ENCODE measurements at places on chromosomes 1 and 21. TPM values are rescaled to one million over a fixed set of nuclear protein-coding genes. Genes with fewer than 3 reads are reported as not detected.

Gene RGS5
- total RNA-seq = 24.1 TPM

Gene MCOLN3
- 0.75 TPM for total RNA-seq

Gene SPATA21
- not detected for total RNA-seq

Gene ENTREP3
- 51.1 TPM for total RNA-seq

Gene S100A12
- not detected for total RNA-seq

Gene RPTN
- 0.09 TPM for total RNA-seq

Gene LCE1B
- total RNA-seq = not detected

Gene DLGAP3
- 1.6 TPM for total RNA-seq

Gene RGS13
- total RNA-seq = not detected

Gene BPNT1
- 25.9 TPM for total RNA-seq

Gene TRIM67
- total RNA-seq = 1.1 TPM

Gene UAP1
- 88.8 TPM for total RNA-seq

Gene ZNF281
- total RNA-seq = 39.3 TPM

Gene SELL
- 1.5 TPM for total RNA-seq

Gene PODN
- 1.9 TPM for total RNA-seq

Gene CYP4B1
- total RNA-seq = not detected

Gene IL22RA1
- total RNA-seq = not detected

Gene TRIM17
- 1.5 TPM for total RNA-seq

Gene FTCD
- 2.0 TPM for total RNA-seq

Gene ASAP3
- 32.1 TPM for total RNA-seq

Gene CFAP126
- not detected for total RNA-seq

Gene CHD5
- total RNA-seq = 0.14 TPM

Gene S100B
- total RNA-seq = 1.0 TPM

Gene IFNLR1
- total RNA-seq = 0.94 TPM

Gene GPX7
- total RNA-seq = 5.7 TPM

Gene PGBD5
- 14.7 TPM for total RNA-seq

Gene ADORA1
- 5.7 TPM for total RNA-seq

Gene RNF186
- total RNA-seq = not detected

Gene PADI2
- total RNA-seq = 0.48 TPM

Gene FMO3
- not detected for total RNA-seq

Gene PAPPA2
- total RNA-seq = 21.5 TPM

Gene DNASE2B
- total RNA-seq = not detected

Gene RGS8
- total RNA-seq = 0.12 TPM

Gene LRRC52
- total RNA-seq = not detected

Gene MEGF6
- total RNA-seq = 10.9 TPM

Gene BEND5
- total RNA-seq = 2.7 TPM

Gene THEM5
- not detected for total RNA-seq

Gene CATSPERE
- total RNA-seq = 1.1 TPM

Gene LMX1A
- not detected for total RNA-seq

Gene MEX3A
- total RNA-seq = 32.9 TPM

Gene SH2D1B
- not detected for total RNA-seq

Gene DEDD
- total RNA-seq = 40.9 TPM

Gene RPS6KA1
- 11.8 TPM for total RNA-seq

Gene PARP1
- total RNA-seq = 49.8 TPM

Gene PRDM16
- total RNA-seq = 1.5 TPM

Gene OR2T29
- total RNA-seq = not detected

Gene GPR157
- total RNA-seq = 5.4 TPM

Gene SYCP1
- total RNA-seq = not detected

Gene CTSE
- total RNA-seq = not detected

Gene OVAAL
- not detected for total RNA-seq

Gene LAMB3
- 6.1 TPM for total RNA-seq

Gene TNFAIP8L2
- not detected for total RNA-seq

Gene LENEP
- total RNA-seq = not detected

Gene RUNX3
- total RNA-seq = 2.5 TPM

Gene SYT14
- 6.1 TPM for total RNA-seq

Gene RAP1GAP
- 3.2 TPM for total RNA-seq

Gene COL24A1
- 5.6 TPM for total RNA-seq

Gene SLC44A5
- total RNA-seq = 1.6 TPM

Gene TSSK3
- total RNA-seq = 0.87 TPM

Gene SPRR2A
- total RNA-seq = not detected
